Activated CD4-positive, alpha-beta T cell treated with anti-CD3 and anti-CD28 coated beads for 24 hours (primary cell): ENCODE measurements at places on chromosomes 7 and 10.

- no peak for DNase-seq
Observed at GRCh38 chr7:102270178-102270887, 16.3 kb upstream of the SH2B2 start.

GRCh38 chr7:112638675-112639400 is 151.4 kb downstream of the TMEM168 start:
- no peak for DNase-seq

DNA sequence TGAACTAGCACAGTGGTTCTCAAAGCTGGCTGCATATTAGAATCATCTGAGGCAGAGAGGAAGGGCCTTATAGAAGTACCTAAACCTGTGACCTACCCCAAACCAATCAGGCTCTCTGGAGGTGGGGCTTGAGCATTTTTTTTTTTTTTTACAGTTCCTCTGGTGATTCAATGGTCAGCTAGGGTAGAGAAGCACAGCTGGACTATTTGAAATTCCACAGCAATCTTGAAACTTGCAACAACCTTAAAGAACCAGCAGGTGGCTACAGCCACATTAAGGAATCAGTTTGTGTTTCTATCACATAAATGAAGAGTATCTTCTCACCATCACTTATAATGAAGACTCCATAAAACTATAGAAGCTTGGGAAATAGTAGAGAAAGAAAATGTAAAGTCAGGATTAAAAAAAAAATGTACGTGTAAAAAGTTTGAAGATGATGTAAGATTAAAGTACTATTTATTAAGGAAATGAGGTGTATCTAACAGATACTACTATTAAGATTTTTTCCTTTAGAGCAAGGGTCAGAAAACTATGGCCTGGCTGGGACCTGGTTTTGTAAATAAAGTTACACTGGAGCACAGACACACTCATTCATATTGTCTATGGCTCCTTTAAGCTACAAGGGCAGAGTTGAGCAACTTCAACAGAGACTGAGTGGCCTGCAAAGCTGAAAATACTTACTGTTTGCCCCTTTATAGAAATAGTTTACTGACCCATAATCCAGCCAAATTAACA is 3.8 kb downstream of the RTKN2 start:
- no peak for DNase-seq

DNA sequence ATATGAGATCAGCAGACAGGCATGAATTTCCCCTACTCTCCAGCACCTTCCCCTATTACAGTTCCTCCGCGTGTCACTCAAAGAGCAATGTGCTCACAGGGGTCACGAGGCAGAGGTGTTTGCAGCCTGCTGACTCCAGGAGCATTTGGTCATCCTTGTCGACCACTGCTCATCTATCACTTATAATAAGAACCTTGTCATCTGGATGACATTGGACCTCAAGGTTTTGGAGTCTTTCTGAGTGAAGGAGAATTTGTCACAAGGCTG is 32.9 kb upstream of the PLPP4 start:
- no peak for DNase-seq

DNA sequence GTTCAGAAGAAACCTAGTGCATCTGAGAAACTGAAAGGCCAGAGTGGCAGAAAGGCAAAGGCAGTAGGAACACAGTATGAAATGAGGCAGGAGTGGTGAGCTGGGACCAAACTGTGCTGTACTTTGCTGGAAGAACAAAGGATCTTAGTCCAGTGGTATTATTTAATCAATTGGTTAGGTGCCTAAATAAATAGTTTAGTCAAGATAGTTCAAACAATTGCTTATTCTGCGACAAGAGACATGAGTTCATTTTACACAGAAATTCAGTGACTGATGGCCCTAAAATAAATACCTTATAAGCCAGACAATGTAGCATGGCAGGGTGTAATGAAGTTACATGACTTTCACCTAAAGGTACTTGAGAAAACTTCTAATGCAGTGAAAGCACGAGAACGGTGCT is 181.8 kb upstream of the LRRN3 start:
- DNase-seq, result no peak

DNA sequence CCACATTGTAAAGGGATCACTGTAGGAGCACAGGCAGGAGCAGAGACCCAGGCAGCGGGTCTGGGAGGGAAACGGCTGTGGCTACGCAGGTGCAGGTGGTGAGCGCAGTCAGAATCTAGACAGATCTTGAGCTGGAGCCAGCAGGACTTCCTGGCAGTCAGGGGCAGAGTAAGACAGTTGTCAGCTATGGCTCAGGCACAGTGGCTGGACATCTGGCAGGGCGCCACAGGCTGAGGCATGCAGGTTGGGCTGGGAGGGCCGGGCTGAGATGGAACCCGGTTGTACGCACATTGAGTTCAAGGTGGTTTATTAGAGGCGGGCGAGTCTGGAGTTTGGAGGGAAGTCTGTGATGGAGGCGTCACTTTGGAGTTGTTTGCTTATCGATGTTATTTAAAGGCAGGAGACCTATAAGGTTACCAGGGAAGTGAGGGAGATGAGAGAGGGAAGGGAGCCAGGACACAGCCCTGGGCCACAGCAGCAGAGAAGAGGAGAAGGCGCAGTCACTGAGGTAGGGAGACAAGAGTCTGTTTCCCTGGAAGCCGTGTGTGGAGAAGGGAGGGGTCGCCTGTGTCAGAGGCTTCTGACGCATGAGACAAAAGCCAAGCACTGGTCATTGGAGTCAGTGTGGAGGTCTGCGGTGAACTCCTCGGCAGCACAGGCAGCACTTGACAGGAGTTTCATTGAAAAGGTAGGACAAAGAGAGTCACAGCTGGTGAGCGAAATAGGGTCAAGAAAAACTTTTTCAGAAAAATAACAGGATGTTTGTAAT is 73.8 kb downstream of the LANCL2 start:
- DNase-seq, result no peak

DNA sequence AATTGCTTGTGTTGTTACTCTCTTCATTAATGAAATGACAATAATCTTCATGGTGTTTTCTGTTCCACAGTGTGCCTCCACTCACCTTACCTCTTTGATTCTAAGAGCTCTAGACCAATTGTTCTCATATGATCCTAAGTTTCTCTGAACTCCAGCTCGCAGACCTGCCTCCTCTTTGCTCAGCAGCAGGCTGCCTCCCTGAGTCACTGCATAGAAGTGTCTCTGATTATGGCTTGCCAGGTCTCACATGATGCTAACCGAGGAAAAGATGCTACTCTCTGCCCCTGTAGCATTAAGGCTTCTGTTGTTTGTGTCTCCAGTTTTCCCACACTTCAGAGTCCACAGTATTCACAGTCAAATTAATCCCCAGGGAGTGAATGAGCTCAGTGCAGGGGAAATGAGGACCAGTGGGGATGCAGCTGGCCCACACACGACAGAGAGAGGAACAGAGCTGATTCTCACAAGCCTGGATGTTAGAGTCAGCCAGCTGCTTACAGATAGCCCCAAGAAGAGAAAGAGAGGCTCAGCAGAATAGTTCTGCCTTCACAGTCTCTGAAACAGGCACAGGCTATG is 145.9 kb upstream of the EGR2 start:
- no peak for DNase-seq

- no peak for DNase-seq
Observed at GRCh38 chr7:92778972-92779371, 57.4 kb downstream of the CDK6 start.

DNA sequence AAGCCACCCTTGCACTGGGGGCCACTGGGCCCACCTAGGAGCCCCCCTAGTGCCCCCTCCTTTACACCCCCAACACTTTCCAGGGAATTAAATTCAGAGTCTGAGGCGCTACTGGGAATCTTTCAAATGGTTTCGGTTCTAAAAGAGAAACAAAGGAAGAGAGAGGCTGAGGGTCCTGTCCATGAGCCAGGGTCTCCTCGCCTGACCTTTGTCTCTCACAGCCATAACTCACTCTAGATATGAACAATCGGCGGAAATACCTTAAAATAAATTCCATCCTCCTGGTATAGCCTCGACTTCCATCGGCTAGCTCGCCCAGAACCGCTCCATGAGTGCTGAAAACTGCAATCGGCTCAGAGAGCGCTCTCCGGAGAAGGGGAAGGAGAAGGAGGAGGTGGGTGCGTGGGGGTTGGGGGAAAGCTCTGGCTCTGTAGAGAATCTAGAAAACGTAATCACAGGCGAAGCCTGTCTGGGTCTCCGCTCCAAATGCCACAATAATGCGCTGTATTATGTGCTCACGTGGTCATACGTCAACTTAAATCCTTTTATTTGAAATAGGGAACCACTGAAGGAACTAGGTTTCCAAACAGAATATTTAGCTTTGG is 12.6 kb downstream of the HOXA4 start:
- DNase-seq, result no peak

- no peak for DNase-seq
Observed at GRCh38 chr7:73824986-73825385, 5.8 kb upstream of the CLDN4 start.
